Heart left ventricle (tissue), 16 donors: ENCODE measurements at places on chromosomes 4 and X. TPM values are rescaled to one million over a fixed set of nuclear protein-coding genes. Genes with fewer than 3 reads are reported as not detected.

The OCIAD2 gene
- total RNA-seq, result 19.8 TPM

The SLITRK2 gene
- 1.1 TPM for total RNA-seq

DNA sequence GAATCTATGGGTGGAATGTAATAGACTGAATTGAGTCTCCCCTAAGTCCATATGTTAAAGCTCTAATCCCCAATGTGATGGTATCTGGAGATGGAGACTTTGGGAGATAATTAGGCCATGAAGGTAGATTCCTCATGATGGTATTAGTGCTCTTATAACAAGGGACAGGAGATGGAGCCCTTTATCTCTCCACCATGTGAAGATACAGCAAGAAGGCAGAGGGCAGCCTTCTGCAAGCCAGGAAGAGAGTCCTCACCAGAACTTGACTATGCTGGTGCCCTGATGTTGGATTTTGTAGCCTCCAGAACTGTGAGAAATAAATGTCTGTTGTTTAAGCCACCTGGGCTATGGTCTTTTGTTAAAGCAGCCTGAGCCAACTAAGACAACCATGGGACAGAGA lies 76.4 kb upstream of the F8A3 start:
- DNase-seq, result no peak

The KLKB1 gene
- total RNA-seq, result 1.5 TPM

GRCh38 chrX:7055386-7056137 lies 92.0 kb upstream of the STS start:
- DNase-seq, result no peak

- no peak for DNase-seq
Measured at GRCh38 chr4:1938027-1938426, 66.8 kb downstream of the NSD2 start.

The HOPX gene
- 11.3 TPM for total RNA-seq
